ENCODE measurements at places on chromosomes 6 and 20.

DNA sequence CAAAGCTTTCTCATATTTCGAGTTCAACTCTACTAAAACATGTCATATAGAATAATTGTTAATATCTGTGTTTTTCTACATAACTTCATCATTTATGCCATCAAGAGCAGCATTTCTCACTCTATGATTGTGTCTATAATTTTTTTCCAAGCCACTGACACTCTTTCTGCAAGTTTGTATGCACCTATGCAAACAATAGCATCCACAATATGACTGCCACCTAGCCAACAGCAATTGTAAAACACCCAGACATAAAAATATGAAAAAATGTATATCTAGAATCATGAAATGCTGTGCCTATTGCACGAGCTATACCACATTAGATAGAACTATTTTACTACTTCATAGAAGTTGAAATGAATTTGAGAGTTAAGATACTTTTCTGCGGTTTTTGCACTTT lies 286.5 kb upstream of the MARCKS start:
- no peak for DNase-seq

DNA sequence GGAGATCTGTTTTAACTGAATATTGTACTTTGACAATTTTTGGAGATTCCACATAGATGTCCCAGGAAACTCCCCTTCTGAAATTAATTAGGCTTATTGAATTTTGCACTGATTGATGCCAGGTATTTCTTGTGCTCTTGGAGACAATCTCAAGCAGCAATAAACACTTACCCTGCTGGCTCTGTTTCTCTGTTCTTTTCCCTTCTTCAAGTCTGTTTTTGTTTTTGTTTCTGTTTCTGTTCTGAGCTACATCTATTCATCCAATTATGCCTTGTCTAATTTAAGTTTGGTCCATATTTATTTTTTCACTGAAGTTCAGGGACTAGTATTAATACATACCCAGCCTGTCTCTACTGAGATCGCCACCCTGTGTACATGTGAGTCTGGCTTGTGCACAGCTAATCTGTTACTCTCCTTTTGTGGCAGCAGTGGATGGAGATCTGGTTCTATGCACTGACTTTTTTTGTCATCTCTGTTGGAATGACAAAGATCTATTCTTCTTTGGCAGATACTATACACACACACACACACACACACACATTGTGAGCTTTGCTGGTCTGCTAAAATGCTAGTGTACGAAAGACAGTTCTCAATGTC lies 51.9 kb downstream of the IL22RA2 start:
- no peak for DNase-seq

DNA sequence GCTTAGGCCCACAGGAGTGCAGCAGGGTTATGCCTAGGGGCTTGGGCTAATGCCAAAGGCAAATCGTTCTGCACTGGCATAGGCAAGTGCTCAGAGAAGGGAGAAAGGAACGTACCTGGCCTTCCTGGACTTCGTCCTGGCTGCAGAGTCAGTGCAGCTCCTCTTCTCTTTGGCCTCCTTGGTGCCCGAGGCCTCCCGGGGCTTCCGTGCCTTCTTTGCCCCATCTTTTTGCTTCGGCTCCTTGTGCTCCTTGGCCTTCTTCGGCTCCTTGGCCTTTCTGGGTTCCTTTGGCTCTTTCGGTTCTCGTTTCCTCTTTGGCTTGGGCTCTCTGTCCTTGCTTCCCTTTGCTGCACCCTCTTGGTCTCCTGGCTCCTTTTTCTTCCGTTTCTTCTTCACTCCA lies 85.2 kb downstream of the CHD6 start:
- no peak for DNase-seq

DNA sequence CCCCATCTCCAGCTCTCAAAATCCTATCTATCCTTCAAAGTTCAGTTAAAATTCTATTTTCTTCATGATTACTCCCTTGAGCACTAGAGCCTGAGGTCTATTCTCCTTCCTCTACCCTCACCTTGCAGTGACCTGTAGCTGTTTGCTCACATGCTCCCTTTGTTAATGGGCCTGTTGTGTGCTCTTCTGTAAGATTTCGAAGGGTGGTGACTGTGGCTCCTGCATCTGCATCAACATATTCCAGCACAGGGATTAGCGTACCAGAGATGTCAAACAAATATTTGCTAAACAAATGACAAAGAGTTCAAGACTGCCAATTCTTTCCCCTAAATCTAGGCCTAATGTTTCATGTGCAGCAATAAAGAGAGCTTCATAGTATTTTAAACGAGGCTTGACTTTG lies 69.5 kb downstream of the ELOVL5 start:
- no peak for DNase-seq

DNA sequence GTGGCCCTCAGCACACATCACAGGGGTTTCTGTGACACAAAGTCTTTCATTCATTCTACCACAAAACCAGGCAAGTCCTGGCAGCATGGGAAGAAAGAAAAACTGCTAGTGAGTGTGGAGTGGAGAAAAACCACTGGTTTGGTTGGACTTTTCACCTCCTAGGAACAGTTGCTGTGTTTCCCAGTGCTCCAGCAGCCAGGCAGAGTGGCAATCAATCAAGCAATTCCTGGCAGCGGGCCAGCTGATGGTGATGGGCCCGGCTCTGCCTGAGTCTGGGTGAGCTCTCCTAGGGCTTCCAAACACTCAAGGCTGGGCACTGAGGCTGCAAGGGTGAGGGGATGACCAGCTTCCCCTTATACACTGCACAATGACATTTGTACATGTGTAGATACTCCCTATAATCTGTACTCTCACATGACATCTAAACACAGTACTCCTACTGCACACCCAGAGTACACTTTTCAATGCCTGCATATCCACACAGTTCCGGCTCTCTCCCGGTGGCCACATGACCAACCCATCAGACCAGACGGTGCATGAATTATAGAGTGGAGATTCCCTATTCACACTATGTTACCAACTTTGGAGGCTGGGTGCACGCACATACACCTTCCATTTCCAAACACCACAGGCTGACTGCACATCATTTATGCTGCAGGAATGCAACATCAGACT lies 156.6 kb downstream of the UNC5CL start:
- DNase-seq, result no peak

DNA sequence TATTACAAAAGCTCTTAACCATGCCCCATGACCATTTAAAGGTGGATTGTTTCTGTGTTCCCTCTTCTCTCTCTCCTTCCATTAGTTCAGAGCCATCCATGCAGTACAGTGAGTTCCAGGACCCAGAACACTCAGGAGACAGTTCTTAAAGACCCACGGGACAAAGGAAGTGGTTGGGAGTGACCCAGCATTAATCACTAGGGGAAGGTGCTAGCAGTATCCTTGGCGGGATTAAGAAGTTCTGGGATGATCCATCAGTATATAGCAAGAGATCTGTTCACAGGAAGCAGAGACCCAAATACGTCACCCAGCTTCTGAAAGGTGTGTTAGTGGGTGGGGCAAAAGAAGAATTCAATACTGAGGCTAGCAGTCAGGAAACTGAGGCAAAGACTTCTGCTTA lies 154.1 kb downstream of the PHF3 start:
- no peak for DNase-seq

DNA sequence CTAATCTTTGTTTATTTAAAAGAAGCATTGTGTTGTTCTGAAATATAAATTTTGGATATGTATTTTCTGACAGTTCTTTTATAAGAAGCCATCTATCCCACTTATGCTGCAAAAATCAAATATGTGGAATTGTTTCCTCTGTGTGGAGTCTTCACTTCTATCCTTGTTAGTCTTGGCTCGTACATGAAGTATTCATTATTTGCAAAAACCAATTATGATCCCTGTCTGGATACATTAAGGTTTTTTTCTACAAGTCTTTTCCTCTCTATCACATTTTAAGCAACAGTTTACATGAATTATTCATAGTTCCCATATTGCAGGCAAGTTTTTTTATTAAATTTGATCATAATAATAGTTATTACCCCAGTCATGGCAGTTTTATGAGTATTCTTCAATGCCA lies 490.8 kb upstream of the GJE1 start:
- no peak for DNase-seq

DNA sequence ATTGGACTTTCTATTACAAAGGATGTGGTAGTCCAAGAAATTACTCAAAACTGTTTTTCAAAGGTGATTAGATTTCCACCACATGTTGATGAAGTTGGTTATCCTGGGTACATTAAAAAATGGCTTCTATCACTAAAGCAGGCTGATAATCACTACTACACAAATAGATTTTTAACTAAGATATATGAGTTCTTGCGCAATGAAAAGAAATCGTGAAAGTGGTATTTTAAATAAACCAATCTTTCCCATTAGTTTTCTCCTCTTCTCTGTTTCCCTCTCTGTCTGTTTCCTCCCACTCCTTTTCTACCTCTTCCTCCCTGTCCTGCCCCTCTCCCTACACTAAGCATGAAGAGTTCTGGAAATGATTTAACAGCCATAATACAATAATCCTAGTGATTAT lies 487.9 kb upstream of the CITED2 start:
- no peak for DNase-seq

All from activated CD8-positive, alpha-beta memory T cell treated with anti-CD3 and anti-CD28 coated beads for 1 hour (primary cell).